Epithelial cell of prostate (primary cell): ENCODE measurements at places on chromosomes 6 and 20.

GRCh38 chr6:43878823-43879495 is 108.9 kb downstream of the VEGFA start:
- DNase-seq, result no peak

DNA sequence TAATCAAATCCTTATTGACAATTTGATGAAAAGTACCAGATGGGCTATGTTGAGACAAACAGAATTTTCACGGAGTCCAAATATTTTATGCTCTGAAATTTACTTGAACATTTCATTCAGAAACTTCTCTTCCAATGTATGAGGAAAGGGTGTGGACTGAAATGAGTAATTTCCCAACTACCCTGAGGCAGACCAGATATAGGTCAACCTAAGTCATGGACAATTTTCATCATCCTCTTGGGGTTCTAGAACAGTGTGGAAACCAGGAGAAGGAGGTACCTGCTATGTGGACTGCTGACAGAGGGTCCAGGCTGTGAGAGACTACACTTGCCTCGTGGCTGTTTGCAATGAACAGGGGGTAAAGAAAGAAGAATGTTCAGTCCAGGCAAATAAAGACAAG is 323.0 kb downstream of the ESR1 start:
- peak; percentile 8 for DNase-seq

GRCh38 chr20:43666376-43667328 is at the start of gene MYBL2:
Gene MYBL2 (plus strand): TSS chr20:43667114. CDS start chr20:43667284, 170 bp downstream.
- DNase-seq, result no peak

- DNase-seq, result no peak
Measured at GRCh38 chr20:59948212-59948611, 8.0 kb downstream of the FAM217B start.

DNA sequence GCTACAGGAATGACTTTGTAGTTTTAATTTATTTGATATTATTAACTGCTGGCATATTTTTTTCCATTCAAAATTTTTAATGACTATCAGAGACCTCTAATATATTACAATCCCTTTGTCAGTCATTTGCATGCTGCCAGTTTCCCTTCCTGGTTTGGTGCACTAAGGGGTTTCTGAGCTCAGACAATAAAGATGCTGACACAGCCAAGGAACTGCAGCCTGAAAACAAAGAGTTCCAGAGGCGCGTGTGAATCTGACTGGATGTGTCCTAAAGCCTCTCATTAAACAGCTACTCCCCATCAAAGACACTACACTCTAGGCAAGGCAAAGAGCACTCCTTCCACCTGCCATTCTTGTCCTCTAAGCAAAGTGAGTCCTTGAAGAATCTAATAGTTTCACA is 116.8 kb upstream of the DST start:
- DNase-seq, result no peak

GRCh38 chr6:113953346-113953745 is 17.6 kb downstream of the HDAC2 start:
- no peak for DNase-seq

DNA sequence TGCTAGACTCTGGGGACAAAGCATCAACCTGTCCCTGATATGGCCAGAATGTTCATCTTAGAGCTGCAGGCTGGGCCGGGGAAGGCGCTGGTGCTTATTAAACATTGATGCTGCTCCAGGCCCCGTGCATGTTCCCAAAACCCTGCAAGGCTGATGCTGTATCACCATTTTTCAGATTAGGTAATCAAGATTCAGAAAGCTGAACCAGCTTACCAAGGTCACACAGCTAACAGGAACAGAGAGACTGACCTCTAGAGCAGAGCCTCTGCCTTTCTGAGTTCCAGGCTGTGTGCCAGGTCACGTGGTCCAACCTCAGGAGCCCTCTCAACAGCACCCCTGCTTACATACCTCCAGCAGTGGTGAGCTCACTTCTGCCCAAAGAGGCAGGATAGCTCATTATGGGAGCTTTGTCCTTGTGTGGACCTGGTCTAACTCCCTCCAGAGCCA is 16.1 kb upstream of the VSTM2L start:
- DNase-seq, result no peak

DNA sequence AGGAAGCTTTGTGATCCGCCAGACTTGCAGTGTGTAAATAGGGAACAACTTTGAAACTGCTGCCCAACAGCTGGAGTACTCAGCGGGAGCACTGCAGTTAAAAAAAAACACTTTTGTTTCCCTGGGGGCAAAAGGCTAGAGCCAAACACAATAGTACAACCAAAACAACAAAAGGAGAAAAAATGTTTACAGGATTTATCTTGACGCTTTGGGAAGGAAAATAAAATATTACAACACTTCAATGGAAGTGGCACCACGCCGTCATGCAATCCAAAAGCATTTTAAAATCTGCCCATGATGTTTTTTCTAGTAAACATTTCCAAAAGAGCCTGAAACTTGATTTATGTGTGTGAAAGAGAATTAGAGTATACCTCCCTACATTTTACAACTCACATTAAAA is 26.0 kb downstream of the PTPRK start:
- DNase-seq, result no peak
